Mesenchymal stem cell (in vitro differentiated cells and primary cell): ENCODE measurements at places on chromosomes 6 and 20.

DNA sequence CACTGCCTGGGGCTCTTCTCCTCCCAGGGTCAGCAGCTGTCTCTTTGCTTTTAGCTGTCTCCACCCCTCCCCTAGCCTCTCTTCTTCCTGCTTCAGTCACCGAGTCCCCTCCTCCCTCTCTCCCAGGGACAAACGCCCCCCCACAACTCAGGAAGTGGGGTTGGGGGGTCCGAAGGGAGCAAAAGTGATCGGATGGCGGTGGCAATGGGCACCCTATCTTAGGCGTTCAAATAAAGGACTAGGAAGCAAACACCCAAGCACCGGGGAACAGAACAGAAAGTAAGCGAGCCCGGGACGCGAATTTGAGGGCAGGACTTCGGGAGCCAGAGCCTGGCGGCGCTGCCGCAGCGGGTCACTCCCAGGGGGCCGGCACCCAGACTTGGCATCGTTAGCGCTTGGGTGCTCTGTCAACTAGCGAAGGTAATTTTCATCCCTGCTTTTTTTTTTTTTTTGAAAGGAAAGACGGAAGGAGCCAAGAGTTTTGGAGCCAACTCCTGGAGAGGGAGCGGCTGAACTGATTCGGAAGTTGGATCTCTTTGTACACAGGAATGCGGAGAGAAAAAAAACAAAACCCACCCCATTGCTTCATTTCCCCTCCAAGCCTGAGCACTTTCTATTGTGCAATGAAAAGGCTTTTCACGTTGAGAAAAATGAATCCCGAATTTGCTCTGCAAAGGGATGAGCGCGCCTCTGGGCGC lies 815 bp upstream of the ITPR3 start:
- DNase-seq = peak; percentile 70

- DNase-seq = no peak
Observed at GRCh38 chr20:20834008-20834407, 121.6 kb upstream of the RALGAPA2 start.

GRCh38 chr20:8187740-8188139 lies 55.7 kb downstream of the PLCB1 start:
- DNase-seq = no peak

- peak; percentile 6 for DNase-seq
Observed at GRCh38 chr6:22600059-22600458, 30.7 kb downstream of the HDGFL1 start.

DNA sequence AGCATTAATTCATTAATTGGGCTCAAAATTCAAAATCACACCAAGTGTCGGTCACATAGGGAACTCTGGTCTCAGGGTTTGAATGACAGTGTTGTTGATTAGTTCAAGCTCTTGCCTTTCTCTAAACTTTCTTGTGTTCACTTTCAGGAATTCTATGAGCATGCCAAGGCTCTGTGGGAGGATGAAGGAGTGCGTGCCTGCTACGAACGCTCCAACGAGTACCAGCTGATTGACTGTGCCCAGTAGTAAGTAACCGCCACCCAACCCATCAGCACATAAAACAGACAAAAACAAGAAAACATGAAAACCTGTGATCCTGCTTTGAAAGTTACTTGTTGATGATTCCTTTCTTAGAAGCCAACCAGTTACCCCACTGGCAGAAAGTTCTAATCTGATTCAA lies 52.7 kb downstream of the GNAS start:
- no peak for DNase-seq

DNA sequence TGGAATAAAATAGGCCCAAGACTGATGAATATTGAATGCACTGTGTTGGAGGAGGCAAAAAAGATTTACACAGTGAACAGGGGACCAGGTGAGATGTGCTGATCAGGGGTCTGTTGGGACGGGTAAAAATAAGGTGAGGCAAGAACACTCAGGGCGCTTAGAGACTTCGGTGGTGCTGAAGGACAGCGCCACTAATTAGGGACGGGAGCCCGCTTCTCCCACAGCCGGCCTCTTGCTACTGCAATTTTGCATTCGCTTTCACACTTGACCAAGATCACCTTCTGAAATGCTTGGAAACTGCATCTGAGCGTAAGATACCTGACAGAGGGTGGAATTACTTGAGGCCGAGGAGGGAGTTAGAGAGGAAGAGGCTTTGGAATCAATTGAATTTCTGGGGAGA lies 7.3 kb downstream of the TFAP2D start:
- no peak for DNase-seq

- no peak for DNase-seq
Observed at GRCh38 chr20:64254156-64254555, 1.4 kb upstream of the PCMTD2 start.

- DNase-seq = no peak
Observed at GRCh38 chr6:43776799-43777776, 7.1 kb downstream of the VEGFA start.

DNA sequence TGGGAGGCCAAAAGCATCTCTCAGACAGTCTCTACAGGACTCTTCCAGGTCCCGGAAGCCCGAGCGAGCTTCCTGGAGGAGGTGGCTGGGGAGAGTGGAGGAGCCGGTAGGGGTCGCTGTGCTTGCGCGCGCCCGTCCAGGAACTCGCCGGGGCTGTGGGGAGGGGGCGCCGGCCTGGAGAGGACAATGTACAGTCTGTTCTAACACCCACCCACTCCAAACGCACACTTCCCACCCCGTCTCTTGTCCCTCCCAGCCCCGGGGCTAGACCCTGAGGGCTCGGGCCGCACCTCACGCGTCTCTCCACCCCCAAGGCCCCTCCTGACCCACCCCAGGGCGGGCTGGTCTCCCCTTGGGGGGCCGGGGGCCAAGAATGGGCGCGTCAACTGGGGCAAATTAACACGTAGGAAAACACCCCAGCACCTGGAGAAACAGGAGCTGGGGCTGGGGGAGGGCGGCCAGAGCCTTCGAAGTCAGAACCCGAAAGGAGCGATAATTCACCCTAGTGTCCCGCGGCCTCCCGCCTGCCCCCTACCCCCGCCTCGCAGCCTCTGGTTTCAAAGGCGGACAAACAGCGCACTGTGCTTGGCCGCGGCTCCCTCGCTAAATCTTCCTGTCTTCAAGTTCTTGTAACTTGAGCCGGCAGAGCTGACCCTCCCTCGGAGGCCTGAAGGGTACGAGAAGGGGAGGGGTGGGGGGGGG lies 103.2 kb upstream of the FOXP4 start:
- peak; percentile 52 for DNase-seq

GRCh38 chr6:119109654-119110325 lies 31.3 kb upstream of the FAM184A start:
- no peak for DNase-seq

DNA sequence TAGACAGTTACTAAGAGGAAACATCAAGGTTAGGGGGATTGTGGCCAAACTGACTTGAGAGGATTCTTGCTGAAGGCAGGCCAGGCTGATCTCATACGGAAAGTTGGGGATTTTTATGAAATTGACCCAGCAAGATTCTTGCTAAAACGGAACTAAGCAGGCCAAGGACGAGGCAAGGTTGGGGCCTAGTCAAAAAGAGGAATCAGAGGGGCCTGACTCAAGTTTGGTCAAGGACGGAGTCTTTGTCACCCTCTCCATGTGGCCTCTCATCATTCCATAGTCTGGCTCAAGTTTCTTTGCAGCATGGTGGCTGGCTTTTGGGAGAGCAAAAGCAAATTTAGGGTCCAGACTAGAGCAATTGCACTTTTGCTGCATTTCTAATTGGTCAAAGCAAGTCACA lies 7.9 kb upstream of the HECA start:
- DNase-seq = no peak

- DNase-seq = no peak
Observed at GRCh38 chr6:149111556-149112115, 205.9 kb upstream of the TAB2 start.

- DNase-seq = no peak
Observed at GRCh38 chr20:45394221-45395113, 13.6 kb upstream of the DBNDD2 start.

- DNase-seq = no peak
Observed at GRCh38 chr6:134074151-134075055, 22.0 kb upstream of the SLC2A12 start.

- DNase-seq = no peak
Observed at GRCh38 chr6:548517-548916, 108.4 kb downstream of the HUS1B start.

DNA sequence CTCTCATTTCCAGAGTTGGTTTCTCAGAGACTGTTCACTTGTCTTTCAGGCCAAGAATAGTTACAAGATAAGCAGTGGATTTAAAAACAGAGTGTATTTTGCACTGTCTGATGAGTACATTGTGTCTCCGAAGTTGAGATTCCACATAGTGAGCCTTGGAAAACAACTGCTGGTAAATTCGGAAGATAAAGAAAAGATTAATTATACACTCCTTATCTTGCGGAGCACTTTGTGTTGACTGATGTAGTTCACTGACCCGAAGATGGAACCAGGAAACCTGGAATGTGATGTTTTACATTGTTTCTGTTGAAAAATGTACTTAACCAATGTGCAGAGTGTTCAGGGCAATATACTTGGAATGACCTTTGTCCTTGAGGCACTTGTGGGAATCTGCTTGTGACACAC lies 51.0 kb downstream of the ANKS1A start:
- DNase-seq = no peak

DNA sequence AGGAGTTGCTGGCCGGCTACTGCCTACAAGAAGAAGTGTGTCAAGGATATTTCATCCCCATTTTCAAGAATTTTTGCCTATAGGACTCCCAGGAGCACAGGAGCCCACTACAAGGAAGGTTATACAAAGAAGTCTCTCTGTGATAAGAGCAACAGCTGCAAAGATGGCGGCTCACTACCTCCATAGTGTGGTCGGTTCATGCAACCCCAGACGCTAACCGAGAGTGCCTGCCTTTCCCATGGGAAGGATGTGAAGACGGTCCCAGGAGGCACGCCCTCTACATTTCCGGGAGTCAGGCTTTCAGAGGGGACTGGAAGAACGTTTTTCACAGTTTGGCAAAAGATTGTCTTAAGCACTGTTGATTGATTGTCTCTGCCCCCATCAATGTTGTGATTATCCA lies 816.3 kb downstream of the QKI start:
- no peak for DNase-seq

- DNase-seq = no peak
Observed at GRCh38 chr6:79913369-79913768, 34.0 kb downstream of the ELOVL4 start.

- peak; percentile 94 for DNase-seq
Observed at GRCh38 chr20:44495257-44495656, 19.6 kb downstream of the TTPAL start.

- DNase-seq = no peak
Observed at GRCh38 chr20:50482396-50482981, 27.7 kb upstream of the PTPN1 start.

DNA sequence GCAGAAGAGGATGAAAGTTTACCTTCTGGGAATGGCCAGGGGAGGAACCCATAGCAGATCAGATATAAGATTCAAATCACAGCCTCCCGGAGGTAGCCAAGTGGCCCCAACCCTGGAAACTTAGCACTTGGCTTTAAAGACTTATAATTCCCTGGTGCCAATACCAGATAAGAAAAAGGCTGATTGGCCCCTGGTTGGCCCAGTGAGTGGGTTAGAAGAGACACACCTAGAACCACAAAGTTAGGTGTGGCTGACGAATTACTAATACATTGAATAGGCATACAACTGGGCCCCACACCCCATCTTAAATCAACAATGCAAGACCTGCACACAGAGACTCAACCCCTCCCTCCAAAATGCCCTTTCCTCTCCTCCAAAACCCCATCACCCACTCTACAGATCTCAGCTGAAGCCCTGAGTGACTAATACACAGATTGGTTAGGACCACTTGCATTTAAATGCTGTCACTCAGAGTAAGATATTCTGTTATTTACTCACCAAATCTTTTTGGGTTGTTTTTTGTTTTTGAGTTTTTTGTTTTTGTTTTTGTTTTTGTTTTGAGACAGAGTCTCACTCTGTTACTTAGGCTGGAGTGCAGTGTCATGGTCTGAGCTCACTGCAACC lies 315.4 kb upstream of the JARID2 start:
- DNase-seq = no peak

- peak; percentile 37 for DNase-seq
Observed at GRCh38 chr20:48238326-48238725, 453.0 kb upstream of the SULF2 start.

DNA sequence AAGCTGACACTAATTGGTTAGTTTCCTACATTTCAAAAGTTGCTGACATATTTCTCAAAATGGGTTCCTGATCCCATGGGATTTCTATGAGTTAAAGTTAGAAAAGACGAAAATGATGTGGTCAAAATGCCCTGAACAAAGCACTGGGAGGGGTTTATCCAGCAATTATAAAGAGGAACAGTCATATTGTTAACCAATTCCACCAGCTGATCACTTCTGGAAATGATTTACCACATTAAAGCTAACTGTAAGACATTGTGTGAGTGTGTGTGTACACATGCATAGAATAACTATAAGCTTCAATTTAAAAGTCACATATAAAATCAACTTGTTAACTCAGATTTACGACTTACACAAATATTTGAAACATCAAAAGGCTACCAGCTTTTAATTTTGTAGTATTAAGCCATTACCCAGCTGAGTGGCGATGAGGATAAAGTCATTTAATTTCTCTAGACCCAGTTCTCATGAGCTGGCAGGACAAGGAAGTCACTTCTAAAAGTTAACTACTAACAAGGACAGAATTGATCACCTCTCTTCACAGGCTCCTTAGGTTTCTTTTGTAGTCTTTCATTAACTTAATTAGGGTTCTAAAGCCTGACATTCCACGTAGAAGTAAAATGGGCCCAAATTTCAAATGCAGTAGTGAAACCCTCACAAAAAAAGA lies 40.4 kb downstream of the MAN1A1 start:
- peak; percentile 26 for DNase-seq

DNA sequence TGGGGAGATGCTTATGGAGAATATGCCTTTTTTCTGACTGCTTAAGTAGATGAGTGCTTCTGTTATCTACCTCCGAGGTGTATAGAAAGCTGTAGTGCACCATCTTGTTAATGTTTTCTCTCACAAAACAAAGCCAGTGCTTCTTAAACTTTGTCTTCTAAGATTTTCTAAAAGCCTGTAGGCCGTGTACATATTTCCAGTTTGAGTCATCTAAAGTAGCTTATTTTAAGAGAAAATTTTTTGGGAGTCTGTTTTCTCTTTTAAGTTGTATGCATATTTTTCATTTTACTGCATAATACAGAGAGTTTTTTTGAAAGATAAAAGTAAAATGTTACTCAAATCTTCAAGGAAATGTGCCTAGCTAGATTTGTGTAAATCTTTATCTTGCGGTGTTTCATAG lies 151.7 kb downstream of the GRIK2 start:
- DNase-seq = peak; percentile 8

DNA sequence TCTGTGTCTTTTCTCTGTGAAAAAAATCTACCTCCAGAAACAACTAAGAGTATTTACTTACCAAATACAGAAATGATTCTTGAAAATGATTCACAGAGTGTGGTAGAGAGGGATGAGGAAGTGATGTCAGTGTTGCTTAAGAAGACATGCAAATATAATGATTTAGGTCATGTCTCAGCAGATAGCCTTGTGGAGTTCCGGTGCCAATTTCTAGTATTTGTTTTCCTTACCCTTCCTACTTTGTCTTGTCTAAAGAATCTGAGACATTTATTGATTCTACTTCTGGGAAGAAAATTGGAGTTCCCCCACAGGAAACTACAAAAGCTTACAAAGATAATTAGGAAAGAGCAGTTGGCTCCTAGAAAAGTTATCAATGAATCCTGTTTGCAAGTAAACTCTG lies 68.8 kb downstream of the GJA1 start:
- DNase-seq = peak; percentile 88
